Activated CD4-positive, CD25-positive, alpha-beta regulatory T cell (primary cell): ENCODE measurements at places on chromosomes 5 and 9.

- no peak for DNase-seq
These were observed 92.1 kb downstream of the PDZD2 start for GRCh38 chr5:31731016-31731415.

- DNase-seq, result no peak
These were observed 83.2 kb upstream of the MYO10 start for GRCh38 chr5:17019324-17019723.

DNA sequence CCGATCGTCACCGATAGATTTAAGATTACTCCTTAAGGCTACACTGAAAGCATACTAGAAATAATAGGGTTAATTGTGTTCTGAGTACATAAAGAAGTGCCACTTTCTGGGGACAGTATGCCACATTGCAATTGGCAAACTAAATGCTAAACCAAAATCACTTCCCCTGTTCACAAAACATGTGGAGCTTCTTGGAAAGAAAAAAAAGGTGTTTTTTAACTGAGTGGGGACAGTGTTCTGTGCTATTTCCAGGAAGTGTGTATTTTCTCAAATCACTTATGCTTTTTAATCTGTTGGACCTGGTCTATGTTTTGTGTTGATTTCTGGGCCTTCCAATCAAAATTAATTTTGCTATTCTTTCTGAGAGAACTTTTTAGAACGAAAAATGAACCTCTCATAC lies 149.3 kb upstream of the MPDZ start:
- no peak for DNase-seq

GRCh38 chr9:113640418-113640817 lies 176.9 kb downstream of the RGS3 start:
- no peak for DNase-seq

GRCh38 chr5:106675687-106676086 lies 995.0 kb downstream of the EFNA5 start:
- DNase-seq, result no peak

DNA sequence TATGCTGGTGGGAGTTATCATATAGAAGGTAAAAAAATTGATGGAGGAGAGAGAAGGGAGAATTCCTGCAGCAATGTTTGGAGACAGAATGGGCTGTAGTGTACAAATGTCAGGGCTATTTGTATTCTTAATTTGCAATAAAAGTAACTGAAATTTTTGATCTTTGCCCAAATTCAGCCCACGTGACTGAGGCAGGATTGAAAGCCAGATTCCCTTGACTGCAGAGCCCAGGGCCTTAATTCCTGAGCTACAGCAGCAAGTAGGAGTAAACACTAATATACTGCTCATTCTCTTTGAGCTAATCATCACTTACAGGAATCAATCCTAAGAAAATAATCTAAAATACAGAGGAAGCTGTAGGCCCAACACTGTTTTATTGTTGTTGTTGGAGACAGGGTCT lies 5.2 kb upstream of the ANXA6 start:
- no peak for DNase-seq

DNA sequence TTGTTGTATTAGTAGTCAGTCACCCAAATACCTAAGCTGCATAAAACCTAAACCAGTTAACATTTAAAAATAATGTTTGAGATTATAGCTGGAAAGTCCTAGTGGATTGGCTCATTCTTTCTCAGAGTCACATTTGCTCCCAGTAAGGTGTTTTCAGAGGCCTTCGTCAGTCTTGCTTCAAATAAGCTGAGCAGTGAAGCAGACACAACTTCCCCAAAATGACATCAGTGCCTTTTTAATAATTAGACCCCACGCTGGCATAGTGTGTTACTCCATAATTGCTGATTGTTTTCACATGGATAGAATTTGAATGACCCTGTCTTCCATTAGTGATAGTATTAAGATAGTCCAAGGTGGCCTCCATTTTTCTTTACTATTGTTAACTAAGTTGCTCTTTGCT lies 245.8 kb downstream of the PJA2 start:
- DNase-seq, result no peak

- DNase-seq, result no peak
These were observed 3.0 kb downstream of the MTMR12 start for GRCh38 chr5:32309761-32310160.

DNA sequence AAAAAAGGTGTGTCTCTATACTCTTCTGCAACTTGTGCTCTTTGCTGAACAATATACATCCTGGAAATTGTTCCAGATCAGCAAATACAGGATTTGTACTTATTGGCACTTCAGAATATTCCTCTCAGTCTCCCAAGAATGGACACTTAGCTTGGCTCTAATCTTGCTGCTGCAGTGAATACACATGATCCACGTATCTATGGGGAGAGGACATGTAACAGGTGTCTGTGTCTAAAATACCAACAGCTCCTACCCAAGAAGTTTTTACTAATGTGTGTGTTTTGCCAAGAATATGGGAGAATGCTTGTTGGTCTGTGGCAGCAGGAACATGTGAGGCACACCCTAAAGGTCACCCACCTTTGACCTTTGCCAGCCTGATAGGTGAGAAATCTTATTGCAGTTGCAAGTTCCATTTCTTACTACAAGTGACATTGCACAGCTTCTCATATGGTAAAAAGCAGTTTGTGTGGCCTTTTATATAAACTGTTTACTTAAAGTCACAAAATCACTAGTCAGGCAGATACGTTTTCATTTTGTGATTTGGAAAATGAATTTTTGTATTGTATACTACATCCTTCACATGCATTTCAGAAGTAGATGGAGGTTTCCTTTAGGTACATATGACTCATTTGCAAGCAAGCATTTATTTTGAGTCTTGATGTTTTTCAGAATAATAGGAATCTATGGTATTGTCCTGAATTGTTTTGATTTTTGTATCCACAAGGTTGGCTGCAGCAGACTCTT lies 35.8 kb downstream of the PHF2 start:
- DNase-seq, result no peak

- DNase-seq, result no peak
These were observed 54.7 kb downstream of the IRF1 start for GRCh38 chr5:132435886-132436285.

- no peak for DNase-seq
These were observed 10.1 kb downstream of the TMEM252 start for GRCh38 chr9:68530618-68531017.

DNA sequence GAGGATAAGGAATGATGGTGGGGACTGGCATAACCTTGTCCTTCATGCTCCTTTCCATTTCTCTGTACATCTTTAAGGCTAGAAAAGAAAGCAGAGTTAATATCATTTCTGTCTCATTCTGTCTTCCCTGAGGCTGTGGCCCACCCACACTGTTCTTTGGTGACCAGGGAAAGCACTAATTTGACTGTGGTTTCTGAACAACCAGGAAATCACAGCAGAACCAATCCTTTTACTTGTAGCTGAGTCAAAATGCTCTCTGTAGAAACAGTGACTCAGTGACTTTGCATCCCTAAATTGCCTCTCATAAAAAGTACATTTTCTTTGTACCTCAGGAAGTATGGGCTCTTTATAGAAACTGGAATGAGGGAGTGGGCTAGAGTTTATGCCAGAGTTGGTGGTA lies 28.1 kb downstream of the IL33 start:
- DNase-seq, result no peak

DNA sequence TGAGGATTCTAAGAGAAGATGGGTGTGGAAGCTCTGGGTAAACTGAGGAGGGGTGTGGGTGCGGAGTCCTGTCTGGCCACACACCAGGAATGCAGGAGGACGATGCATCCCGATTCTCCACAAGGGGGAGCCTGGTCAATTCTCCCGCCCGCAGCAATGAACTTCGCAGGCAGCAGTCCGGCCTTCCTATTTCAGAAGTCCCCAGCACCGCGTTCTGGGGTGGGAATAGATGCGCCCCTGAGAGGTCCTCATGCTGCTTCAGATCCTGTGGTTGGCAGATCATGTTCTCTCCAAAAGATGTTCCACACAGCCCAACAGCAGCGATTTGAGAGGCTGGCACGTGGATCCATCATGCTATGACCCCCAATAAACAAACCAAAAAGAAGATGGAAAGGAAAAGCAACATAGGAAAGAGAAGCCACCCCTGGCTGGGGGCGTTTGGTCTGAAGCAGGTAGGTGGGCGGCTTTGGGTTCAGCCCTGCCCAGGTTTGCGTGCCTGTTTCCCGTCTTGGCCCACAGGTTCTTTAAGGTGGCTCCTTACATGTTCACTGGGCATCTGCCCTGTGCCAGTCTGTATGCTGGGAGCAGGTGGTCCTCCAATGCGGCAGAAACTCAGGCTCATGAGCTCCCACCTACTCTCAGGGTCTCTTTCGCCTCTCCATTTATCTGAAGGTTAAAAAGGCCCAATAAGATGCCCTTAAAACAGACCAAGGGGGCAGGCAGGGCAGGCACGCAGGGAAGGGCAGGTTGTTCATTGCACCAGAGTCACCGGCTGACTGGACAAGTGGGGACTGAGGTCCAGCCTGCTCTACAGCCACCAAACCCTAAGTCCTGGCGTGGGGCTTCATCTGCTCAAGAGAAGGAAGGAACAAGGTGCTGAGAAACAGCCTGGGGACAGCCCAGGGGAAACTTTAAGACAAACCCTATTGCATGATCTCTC lies 171.6 kb downstream of the PAX5 start:
- DNase-seq, result no peak

GRCh38 chr5:165834891-165835290 lies 2329.5 kb downstream of the MAT2B start:
- no peak for DNase-seq

GRCh38 chr5:86038566-86038965 lies 579.2 kb upstream of the COX7C start:
- no peak for DNase-seq

- DNase-seq, result no peak
These were observed 587.2 kb upstream of the SEMA6A start for GRCh38 chr5:117161718-117162335.

GRCh38 chr9:89453452-89453851 lies 44.5 kb downstream of the SEMA4D start:
- DNase-seq, result no peak
